ENCODE measurements at places on chromosomes 3 and 15.

DNA sequence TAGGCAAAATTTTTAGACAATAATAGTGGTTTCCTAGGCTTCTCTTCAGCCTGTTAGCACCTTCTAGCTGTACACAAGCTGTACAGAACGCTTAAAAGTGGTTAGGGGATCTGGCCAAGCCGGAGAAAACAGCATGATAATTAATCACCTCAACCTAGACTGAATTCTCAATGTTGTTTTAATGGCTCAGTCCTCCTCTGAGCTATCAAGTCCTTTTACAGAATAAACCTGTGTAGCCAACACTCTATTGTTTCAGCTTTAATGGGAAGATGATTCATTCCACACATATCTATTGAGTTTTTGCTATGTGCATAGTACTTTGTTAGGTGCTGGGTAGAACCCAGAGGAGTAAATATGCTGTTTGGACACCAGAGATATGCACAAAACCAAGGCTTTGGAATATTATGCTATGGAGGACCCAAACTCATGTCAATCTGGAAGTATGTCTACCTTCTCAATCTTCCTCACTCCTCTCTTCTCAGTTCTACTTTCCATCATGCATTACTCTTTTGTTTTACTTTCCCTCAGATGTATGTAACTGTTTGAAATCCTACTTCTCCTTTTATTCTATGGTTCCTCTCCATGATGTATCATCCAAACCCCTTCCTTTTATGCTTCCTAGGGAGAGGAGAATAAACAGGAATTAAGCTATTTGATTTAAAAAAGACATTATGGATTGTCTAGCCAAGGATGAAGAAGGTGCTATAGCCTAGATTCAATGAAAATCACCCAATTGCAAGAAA is 27.6 kb upstream of the UBE2E2 start:
- DNase-seq, result no peak

DNA sequence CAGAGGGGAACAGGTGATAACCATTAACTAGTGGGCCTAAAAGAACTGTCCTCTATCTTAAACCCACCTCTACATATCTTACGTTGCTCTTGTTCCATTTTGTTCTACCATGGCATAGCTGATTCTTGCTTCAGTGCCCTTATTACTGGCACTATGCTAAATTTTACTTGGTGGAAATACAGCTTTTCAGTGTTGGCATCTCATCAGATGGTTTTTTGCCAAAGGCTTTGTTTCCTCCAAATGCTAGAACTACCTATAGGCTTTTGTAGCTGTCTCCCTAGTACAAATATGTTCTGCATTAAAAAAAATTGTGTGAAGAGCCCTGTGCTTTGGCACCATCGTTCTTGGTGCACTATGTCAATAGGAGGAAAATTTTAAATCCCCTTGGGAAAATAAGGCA is 145.0 kb upstream of the ZBTB20 start:
- no peak for DNase-seq

DNA sequence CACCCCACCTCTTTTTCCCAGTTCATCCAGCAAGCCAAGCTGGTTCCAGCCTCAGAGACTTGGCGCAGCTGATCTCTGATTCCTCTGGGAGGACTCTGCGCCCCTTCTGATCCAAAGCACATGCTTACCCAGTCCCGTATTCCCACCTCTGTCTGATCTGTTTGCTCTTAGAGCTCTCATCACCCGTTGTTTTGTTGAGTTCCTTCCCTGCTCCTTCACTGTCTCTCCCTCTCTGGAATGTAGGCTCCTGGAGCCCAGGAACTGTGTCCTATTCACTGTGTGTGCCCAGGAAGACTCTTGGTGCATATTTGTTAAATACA is 1.3 kb upstream of the ZXDC start:
- DNase-seq, result no peak

DNA sequence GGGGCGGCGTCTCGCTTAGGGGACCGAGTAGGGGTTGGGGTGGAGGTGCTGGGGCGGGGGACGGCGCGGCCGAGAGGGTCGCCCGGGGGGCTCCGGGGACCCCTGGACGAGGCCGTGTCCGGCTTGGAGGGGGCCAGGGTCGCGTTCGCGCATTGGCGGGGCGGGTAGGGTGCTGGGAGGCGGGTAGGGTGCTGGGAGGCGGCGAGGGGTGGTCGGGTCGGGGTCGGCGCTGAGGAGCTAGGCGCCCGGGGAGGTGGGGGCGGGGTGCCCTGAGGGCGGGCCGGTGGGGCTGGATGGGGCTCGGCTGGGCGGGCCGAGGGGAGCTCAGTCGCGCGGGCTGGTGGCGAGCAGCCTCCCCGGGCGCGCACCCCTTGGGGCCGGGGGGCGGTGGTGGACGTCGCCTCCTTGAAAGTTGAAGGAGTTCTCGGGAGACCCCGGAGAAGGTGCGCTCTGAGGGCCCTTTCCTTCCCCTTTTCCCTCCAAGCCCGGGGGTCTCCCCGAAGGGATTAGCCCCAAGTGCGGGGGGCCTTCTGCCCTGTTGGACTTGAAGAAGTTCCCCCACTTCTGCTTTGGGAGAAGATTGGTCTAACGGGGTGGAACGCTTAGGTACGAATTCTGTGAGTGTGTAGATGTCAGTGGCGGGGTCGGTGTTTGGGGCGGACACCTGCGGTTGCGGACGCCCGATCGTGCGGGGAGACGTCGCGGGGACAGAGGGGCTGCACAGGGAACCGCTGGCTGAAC is 543 bp downstream of the MEF2A start:
- DNase-seq, result no peak

DNA sequence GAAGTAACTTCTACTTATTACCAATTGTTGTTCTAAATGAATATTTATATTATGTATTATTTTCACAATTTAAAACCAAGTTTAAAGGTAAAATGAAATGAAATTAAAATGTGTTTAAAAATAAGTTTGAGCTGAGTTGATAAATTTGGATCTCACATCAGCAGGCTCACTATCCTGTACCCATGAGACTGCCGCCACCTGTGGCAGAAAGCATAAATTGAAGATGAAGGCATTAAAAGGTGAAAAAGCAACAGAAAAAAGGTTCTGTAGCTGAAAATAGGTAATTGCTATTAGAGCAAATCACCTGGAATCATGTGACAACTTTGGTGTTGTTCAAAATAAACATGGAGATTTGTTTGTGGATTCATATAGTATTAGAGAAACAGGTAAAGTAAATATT is 133.0 kb upstream of the CADM2 start:
- no peak for DNase-seq

GRCh38 chr3:160394009-160394392 is 5.0 kb downstream of the IFT80 start:
- no peak for DNase-seq

- no peak for DNase-seq
These were observed 128.7 kb downstream of the GHSR start for GRCh38 chr3:172319595-172319994.

DNA sequence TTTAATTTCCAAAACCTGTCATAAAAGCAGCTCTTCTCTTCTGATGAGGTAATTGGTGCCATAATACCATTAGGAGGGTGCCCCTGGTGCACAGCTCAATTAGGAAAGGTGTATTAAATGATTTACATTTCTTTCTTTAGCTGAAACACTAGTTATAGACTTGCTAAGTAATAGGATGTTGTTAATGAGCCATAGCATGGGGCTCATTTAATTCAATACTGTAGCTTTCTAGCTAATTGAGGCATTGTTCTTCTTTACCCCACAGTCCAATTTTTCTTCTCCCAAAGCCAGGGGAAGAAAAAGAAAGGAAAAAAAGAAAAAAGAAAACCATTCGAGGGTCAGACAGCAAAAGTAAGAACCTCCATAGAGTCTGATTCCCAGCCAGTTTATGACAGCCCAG is 164.0 kb upstream of the HES1 start:
- DNase-seq, result no peak

DNA sequence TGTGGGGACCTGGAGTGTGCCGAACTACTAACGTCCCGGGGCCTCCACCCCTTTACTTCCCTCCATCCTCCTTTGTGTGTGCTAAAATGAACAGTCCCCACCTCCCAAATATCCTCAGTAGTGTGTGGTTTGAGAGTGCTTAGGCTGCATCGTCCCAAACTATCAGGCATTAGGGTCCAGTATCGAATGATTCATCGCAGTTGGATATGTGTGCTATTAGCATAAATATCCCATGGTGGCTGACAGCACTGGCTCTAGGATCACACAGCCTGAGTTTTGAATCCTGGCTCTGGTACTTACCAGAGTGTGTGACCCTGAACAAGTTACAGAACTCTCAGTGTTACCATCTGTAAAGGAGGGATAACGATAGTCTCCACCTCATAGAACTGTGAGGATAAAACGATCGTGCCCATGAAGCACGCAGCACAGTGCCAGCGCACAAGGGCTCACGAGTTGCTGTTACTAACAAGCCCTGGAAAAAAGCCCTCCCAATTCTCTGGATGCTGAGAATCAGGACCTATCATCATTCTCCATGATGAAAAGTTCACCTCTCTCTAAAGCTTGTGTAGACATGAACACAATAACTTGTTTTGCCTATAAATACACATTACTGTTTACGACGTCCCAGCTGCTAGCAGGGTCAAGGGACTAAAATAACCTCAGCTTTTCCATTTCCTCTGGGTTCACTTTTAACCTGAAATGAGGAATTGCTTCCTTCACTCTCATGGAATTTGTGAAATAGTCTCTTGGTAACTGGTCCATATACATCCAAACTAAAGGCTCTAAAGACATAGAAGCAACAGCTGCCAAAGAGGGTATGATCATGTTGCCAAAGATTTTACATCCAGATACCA is 51.0 kb downstream of the VGLL4 start:
- DNase-seq, result no peak

GRCh38 chr3:61032991-61033390 is 218.3 kb downstream of the FHIT start:
- DNase-seq, result no peak

DNA sequence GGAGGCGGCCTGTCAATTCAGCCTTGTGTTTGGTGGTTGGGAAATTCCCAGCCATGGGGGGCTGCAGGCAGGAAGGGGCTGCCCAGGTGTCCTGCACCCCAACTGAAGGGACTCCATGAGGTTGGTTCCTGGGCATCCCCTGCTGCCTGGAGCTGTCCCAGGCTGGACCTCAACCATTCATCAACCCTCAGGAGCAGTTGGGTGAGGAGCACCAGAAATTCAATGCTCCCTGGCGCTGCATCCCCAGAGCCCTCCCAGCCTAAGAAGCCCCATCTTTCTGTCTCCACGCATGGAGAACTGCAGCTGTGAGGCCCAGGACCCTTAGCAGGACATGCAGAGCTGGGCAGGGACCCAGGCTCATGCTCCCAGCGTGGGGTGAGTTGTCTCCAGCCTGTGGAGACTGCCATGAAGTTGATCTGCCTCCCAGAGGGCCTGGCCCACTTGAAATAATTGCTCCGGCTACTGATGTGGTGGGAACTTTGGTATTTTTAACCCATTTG is 8.0 kb upstream of the SEMA3B start:
- DNase-seq, result no peak

- DNase-seq, result no peak
These were observed 706.6 kb downstream of the NR2F2 start for GRCh38 chr15:97037080-97037479.

DNA sequence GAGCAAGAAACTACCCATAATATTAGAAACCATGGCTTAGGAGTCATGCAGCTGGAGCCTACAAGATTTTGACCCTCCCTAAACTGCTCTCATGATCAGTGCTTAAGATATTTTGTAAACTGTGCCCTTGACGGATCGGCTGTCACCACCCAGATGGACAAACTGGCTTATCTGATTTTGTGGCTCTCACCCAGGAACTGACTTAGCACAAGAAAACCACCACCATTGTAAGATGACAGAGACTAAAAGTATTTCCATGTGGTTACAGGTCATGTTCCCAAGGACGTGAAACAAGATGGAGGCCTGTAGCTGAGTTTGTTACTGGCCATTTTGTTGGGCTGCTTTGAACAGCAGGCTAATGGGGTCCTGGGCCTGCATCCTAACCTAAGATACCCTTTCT is 940.9 kb downstream of the OTOL1 start:
- no peak for DNase-seq

- no peak for DNase-seq
These were observed 11.8 kb downstream of the KLF13 start for GRCh38 chr15:31338318-31338878.

DNA sequence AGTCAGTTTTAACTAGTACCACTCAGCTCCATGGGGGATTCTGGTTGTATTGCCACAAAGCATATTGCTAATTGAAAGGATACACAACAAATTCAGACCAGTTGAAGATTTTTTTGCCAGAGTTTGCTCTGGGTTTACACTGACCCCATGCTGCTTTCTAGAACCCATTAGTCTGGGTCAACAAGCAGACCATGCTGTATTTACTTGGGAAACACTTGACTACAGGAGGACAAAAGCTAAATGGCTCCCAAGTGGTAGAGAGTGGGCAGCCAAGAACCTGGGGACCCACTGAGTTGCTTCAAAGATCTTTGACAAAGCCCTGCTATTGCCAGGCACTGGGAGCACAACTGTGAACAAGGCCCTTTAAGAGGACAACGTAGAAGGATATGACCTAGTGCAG is 86.8 kb upstream of the PSMD6 start:
- DNase-seq, result no peak

- no peak for DNase-seq
These were observed 85.3 kb downstream of the PIK3R4 start for GRCh38 chr3:130661140-130661891.

- DNase-seq, result no peak
These were observed 136.1 kb upstream of the TOPAZ1 start for GRCh38 chr3:44105571-44105970.

- DNase-seq, result no peak
These were observed 27.6 kb upstream of the FAM3D start for GRCh38 chr3:58693940-58694850.

DNA sequence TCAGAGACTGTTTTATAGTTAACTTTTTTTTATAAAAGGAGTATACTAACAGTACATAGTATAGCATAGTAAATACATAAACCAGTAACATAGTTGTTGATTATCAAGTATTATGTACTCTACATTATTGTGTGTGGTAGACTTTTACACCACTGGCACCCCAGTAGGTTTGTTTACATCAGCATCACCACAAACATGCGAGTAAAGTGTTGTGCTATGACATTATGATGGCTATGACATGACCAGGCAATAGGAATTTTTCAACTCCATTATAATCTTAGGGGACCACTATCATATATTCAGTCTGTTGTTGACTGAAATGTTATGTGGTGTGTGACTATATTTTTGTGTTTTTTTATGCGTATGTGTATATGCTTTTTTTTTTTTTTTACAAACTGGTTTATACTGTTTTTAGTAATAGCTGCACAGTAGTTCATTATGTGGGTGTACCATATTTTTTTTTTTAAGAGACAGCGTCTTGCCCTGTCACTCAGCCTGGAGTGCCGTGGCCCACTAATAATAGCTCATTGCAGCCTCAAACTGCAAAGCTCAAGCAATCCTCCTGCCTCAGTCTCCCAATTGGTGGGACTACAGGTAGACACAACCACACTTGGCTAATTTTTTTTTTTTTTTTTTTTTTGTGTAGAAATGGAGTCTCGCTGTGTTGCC is 1.9 kb downstream of the CAPN7 start:
- no peak for DNase-seq

DNA sequence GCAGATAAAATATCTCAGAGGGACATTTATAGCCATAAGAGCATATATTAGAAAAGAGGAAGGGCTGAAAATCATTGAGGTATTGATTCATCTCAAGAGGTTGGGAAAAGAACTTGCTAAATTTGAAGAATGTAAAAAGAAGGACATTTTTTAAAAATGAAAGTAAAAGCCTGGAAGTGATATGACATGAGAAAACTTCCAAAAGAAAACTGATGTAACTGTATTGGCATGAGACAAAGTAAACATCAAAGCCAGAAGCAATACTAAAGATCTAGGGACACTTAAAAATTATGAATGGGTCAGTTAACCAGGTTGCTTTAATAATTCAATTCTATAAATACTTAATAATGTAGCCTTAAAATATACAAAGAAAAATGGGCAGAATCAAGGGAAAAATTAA is 31.9 kb downstream of the CEP63 start:
- no peak for DNase-seq
